Pancreas (tissue), 10 donors: ENCODE measurements at places on chromosomes 2 and 18. TPM values are rescaled to one million over a fixed set of nuclear protein-coding genes. Genes with fewer than 3 reads are reported as not detected.

- no peak for DNase-seq
- no peak overlapping the region for H3K4me3 ChIP-seq
- H3K4me1 ChIP-seq: no peaks in the 10 kb centered on the region
- no peaks in the 10 kb centered on the region for H3K27me3 ChIP-seq
Observed at GRCh38 chr2:44829771-44830170, 111.7 kb upstream of the SIX3 start.

Gene ACMSD
- polyA plus RNA-seq: 0.61 TPM

Gene ASB18
- not detected for polyA plus RNA-seq

Gene C2orf81
- polyA plus RNA-seq: 6.5 TPM

Gene NEB
- 0.99 TPM for polyA plus RNA-seq

- H3K4me3 ChIP-seq: no peak overlapping the region
- H3K4me1 ChIP-seq: no peaks in the 10 kb centered on the region
- no peak for DNase-seq
- H3K36me3 ChIP-seq: no peaks in the 10 kb centered on the region
Observed at GRCh38 chr2:99640635-99641151, 150.9 kb upstream of the REV1 start.
